ENCODE measurements at places on chromosomes 6 and 20.

- DNase-seq = no peak
Observed at GRCh38 chr20:63235399-63235983, at the start of gene BIRC7. TSS of gene BIRC7 (plus strand) at chr20:63235905. CDS start at chr20:63236097, 192 bp downstream.

DNA sequence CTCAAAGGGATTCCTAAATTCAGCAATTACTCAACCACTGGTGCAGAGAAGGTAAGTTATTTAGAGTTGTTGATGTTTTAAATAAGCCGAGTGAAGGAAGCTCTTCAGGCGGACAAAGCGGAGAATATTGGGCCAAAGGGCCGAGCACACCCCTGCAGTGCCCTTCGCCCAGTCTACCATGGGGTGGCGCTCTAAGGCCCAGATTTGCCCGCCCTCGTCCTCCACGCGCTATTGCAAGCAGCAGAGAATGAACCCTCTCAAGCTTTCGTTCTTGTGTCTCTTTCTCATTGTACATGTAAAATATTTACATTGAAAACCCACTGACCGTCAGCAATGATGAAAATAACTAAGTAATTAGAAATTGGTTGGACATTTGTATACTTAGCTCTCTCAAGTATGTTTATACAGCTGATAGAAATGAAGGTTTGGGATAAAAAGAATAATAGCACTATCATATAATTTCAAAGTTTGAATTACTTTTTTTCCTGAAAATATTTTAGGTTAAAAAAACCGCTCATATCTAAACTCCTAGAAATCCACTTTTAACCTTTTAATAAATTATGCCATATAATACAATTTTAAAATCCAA is 195.0 kb upstream of the CEP162 start:
- peak; percentile 74 for DNase-seq

DNA sequence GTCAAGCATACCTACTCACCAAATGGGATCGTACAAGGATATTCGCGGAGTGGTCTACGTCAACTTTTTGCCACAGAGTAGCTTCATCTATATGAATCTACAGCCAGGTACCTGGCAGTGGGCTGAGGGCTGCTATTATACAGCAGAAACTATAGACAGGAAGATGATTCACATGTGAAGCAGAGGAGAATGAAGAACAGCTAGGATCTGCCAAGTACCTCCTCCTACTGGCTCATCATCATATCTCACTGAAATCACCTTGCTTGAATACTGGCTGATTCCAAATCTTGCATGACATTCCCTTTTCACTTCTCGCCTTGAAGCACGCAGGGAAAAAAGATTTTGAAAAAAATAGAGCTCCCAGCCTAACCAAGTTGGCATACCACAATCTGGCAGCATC is 488.7 kb upstream of the NRSN1 start:
- DNase-seq = no peak

DNA sequence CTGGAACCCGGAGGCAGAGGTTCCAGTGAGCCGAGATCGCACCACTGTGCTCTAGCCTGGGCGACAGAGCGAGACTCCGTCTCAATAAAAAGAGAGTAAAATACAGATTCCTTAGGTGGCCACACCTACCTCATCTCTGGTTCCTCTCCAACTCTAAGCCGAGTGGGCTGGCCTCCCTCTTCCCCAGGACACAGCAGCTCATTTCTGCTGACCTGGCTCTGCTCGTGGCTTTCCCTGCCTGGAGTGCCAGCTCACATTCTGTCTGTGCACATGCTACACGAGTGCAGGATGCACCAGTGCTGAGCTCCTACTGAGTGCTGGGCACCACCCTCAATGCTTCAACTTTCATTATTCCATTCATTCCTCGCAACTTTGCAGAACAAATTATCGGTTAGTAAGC is 28.8 kb downstream of the EFCAB8 start:
- no peak for DNase-seq

GRCh38 chr6:13765570-13765969 is 48.8 kb downstream of the MCUR1 start:
- DNase-seq = no peak

DNA sequence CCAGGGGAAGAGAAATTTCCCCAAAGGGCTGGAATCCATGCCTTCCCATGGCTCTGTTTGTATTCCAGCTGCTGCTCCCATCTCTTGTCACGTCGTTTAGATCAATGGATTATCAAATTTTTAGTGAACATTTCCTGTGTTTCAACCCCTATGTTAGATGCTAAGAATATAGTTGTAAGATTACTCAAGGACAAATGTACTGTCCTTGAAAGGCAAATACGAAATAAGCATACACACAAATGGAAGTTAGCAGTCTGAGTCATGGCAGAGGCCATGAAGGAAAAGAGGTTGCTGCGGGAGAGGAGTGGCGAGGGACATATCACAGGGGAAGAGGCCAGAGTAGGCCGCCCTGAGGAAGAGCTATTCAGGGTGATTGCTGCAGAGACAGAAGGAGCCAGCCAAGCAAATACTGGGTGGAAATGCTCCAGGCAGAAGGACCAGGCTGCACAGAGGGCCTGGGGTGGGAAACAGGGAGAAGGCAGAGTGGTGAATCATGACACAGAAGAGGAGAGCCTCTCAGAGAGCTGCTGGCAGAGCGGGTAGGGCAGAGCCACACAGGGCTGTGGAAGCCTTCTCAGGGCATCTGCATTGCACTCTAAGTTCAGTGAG is 219.2 kb upstream of the LRFN2 start:
- DNase-seq = no peak

DNA sequence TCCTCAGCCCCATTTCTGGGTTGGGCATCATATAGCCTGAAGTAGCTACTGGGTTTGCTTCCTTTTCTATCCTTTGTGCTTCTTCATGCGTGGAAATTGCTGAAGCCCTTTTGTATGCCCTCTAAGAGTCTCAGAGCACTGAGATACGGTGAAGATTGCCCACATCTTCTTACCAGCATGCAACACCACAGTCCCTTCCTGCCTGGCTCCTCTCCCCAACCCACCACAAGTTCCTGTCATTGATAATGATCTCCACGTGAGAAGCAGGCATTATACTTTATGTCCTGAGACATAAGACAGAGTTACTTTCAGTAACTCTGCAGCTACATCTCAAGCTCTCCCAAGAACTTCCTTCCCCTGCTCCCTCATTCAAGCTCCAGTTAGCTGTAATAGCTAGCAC is 15.8 kb upstream of the PLCB4 start:
- DNase-seq = no peak

GRCh38 chr20:19874040-19874727 is 116.1 kb downstream of the RIN2 start:
- no peak for DNase-seq

DNA sequence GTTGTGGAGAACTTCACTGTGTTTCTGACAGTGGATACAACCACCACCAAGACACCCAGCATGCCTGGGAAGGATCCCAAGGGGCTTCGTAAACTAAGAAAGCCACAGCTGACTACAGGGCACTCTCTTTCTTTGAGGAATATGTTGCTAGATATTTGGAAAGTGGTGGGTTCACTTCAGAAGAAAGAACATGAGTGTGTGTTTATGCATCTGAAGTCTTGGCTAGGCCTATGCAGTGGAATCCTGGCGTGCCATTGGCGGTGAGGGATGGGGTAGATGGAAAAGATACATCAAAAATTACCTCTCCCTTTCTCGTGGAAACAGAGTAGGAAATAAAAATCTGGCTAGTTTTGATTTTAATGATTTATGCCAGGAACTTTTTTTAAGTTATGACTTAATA is 187.7 kb downstream of the PDE7B start:
- DNase-seq = no peak

- DNase-seq = no peak
Observed at GRCh38 chr6:88864359-88865054, 98.9 kb downstream of the RNGTT start.

- peak; percentile 40 for DNase-seq
Observed at GRCh38 chr6:142387997-142388815, 86.4 kb downstream of the ADGRG6 start.

- peak; percentile 97 for DNase-seq
Observed at GRCh38 chr6:111552241-111552744, 53.4 kb downstream of the TRAF3IP2 start.

- no peak for DNase-seq
Observed at GRCh38 chr20:3919352-3919751, 30.2 kb downstream of the PANK2 start.

GRCh38 chr6:128161263-128161662 is 260.4 kb upstream of the THEMIS start:
- DNase-seq = no peak

- DNase-seq = no peak
Observed at GRCh38 chr6:31760790-31761189, 1.7 kb upstream of the SAPCD1 start.

- no peak for DNase-seq
Observed at GRCh38 chr20:13984211-13984610, 6.2 kb downstream of the SEL1L2 start.

DNA sequence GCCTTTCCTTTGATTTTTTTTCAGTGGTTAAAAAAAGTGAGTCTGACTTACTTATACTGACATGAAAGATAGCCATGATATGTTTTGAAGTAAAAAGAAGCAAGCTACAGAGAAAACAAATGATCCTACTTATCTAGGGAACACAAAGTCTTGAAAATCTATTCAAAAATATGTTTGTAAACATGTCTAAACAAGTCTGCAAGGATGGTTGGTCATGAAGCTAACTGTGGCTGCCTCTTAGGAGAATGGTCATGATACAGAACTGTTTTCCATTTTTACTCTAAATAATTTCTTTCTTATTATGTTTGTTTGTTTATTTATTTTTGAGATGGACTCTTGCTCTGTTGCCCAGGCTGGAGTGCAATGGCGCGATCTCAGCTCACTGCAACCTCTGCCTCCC is 21.5 kb downstream of the FERMT1 start:
- DNase-seq = no peak

- no peak for DNase-seq
Observed at GRCh38 chr6:17172836-17173470, 71.1 kb downstream of the STMND1 start.

DNA sequence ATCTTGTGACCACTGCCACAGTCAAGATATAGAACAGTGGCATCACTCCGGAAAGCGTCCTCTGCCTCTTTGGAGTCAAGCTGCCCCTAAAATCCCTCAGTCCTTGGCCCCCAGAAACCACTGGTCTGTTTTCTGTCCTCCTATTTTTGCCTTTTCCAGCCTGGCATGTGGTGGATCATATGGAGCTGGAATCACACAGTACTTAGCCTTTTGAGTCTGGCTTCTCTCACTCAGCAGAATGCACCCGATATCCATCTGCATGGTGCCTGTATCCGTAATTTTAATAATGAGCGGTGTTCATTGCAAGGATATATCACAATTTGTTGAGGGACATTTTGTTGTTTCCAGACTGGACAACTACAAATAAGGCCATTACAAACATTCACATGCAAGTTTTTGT is 49.0 kb upstream of the STX16 start:
- DNase-seq = no peak

GRCh38 chr6:43627008-43627825 is 1.8 kb downstream of the GTPBP2 start:
- DNase-seq = peak; percentile 84

GRCh38 chr6:50264995-50265571 is 215.4 kb upstream of the DEFB112 start:
- DNase-seq = no peak

DNA sequence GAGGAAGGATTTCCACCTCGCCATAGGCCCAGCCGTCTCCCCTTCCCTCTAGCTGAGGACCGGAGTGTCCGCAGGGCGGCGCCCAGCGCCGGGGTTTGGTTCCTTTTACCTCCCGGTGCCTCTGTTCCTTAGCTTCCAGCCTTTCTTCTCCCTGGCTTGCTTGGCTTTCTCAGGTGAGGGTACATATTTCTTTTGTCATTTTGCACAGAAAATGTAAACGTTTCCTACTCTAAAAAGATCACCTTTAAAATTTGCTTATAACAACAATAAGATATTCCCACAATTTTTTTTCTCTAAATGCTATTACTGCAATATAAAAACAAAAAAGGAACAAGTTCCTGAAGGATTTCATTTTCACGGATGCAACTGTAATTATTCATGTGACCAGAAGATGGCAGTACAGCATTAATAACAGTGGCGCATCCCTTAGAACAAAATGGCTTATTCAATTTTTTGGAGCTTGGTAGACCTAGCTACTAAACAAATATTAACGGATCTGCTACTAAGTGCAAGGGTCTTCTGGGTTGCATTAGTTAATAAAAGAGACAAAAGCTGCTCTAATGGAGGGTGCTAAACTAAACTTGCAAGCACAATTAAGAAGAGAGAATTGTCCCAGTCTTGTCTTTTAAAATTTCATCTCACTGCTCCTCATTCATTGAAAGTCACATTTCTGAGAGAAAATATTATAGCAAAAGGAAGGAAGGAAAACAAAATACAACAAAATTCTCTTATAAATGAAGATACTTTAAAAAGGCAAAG is 172.9 kb downstream of the ADGRG6 start:
- peak; percentile 41 for DNase-seq

DNA sequence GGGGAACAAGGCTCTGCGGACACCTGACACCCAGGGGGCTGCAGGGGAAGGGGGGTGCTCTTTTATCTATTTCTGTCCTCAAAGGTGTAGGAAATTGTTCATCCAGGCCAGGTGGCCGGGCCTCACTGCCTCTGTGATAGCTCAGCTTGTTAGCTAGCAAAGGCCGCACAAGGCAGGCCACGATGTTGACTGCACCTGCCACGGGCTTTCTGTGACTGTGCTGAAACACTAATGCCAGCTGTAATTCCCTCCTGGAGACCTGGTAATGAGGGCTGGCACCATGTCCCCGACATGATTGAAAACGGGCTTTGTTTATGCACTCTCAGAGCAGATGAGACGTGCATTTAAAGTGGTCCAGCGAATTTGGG is 61.4 kb upstream of the APCDD1L start:
- peak; percentile 35 for DNase-seq

- DNase-seq = no peak
Observed at GRCh38 chr6:128882560-128882959, 378 bp upstream of the LAMA2 start.

DNA sequence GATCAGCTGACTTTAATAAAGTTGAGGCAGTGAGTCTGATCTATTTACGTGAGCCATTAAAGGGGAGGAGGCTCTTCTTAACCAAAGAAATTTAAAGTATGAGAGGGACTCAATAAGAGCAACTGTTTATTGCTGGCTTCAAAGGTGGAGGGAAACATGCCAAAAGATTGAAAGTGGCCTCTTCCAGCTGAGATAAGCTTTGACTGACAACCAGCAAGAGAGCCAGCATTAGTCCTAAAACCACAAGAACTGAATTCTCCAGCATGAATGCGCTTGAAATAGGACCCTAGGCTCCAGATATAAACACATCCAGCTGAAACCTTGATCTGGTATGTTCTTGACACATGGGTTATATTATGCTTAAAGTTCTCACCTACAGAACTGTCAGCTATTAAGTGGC is 123.1 kb upstream of the GJE1 start:
- DNase-seq = no peak

DNA sequence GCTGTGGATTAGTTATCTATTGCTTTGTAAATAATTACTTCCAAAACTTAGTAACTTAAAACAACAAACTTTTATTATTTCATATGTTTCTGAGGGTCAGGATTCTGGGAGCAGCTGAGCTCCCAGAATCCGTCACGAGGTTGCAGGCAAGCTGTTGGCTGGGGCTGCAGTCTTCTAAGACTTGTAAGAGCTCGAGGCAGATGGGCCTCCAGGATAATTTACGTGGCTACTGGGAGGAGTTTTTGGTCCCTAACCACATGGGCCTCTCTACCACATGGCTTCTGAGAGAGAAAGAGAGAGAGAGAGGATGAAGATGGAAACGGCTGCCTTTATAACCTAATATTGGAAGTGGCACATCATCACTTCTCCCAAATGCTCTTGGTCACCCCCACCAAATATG is 64.9 kb upstream of the SULF2 start:
- DNase-seq = no peak

- no peak for DNase-seq
Observed at GRCh38 chr20:2983508-2983907, 59.9 kb upstream of the GNRH2 start.

GRCh38 chr6:23728707-23729106 is 397.3 kb upstream of the NRSN1 start:
- DNase-seq = no peak

GRCh38 chr6:43795421-43795820 is 25.4 kb downstream of the VEGFA start:
- DNase-seq = no peak

All from SHP77 (cell line).